NCI-H510A treated with DMSO at 0.1 percent for 48 hours (cell line): ENCODE measurements at places on chromosomes 5 and 9.

GRCh38 chr5:115589043-115589442 is 13.2 kb downstream of the TICAM2 start:
- no peak for DNase-seq

- DNase-seq: no peak
Observed at GRCh38 chr9:21543187-21543586, 61.1 kb upstream of the IFNE start.

DNA sequence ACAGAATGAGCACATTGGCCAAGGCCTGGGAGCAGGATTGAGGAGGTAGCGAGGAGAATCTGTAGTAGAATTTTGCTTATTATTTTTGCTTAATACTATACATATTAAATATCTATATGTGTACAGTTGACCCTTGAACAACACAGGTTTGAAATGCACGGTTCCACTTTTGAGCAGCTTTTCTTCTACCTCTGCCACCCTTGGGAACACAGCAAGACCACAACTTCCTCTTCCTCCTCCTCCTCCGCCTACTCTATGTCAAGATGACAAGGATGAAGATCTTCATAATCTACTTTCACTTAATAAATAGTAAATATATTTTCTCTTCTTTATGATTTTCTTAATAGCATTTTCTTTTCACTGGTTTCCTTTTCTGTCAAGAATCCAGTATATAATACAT is 541.4 kb downstream of the KCTD16 start:
- no peak for DNase-seq

GRCh38 chr5:154260224-154260927 is 69.8 kb downstream of the GALNT10 start:
- no peak for DNase-seq

DNA sequence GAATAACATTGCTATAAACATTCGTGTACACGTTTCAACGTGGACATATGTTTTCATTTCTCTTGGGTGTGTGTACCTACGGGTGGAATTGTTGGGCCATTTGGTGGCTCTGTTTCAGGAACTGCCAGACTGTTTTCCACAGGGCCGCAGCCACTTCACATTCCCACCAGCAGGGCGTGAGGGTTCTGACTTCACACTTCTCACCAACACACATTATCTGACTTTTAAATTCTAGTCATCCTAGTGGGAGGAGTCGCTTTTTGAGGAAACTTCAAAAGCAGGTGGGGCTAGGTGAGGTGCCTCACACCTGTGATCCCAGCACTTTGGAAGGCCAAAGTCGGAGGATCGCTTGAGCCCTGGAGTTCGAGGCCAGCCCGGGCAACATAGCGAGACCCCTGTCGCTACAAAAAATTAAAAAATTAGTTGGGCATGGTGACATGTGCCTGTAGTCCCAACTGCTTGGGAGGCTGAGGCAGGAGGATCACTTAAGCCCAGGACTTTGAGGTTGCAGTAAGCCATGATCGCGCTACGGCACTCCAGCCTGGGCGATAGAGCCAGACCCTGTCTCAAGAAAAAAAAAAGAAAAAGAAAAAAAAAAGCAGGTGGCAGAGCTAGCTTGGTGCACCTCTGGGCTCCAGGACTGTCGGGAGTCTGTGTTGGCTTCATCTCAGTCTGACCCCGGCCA is 28.5 kb downstream of the TSPAN17 start:
- DNase-seq: peak; percentile 7

GRCh38 chr5:128446-128845 is 36.5 kb downstream of the PLEKHG4B start:
- no peak for DNase-seq

GRCh38 chr5:159045165-159045811 is 54.4 kb downstream of the EBF1 start:
- DNase-seq: no peak

DNA sequence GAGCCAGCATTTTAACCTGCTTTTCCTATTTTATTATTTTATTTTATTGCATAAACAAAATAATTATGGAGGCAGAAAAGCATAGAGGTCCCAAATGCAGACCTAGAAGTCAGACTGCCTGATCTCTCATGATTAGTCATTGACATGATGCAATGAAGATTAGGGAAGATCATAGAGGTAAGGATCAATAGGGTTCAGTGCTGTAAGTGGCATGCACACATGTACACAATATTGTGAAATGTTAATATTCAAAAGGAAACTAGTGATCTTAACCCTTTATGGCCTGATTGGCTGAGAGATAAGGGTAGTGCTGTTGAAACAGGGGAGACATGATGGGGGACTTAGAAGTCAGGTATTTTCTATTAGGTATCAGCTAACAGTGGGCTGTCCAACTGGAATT is 1.1 kb upstream of the FRRS1L start:
- no peak for DNase-seq

DNA sequence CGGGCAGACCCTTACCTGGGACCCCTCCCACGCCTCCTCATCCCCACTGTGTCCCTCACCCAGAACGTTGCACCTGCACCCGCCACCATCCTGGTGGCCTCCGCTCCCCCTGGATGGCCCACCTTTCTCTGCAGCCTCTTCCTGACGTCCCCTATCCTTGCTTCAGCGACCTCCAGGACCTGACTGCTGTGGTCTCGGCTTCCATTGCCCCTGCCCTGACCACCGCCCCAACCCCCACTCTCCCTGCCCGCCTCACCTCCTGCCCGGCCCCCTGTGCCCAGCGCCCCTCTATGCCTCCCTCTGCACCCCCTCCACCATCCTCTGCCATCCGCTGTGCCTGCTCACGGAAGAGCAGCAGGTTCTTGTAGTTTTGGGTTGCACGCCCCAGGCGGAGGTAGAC is 2.2 kb downstream of the LCN10 start:
- DNase-seq: no peak

DNA sequence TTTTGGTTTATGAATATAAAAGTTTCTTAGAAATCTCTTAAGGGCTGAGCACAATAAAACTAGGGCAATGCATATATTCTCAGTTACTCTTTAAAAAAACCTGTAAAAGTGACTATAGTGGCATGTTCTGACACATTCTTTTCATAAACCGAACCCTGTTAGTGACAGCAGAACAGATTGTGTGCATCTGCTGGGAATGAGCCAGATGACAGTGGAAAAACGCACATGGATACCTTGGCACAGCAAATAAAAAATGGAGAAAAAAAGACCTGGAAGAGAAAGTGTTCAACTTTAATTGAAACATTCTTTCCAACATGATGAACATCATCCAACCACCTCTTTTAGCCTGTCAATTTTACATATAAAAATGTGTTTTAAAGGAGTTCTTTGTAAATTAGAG is 12.7 kb downstream of the MEF2C start:
- DNase-seq: no peak

GRCh38 chr5:72921886-72922285 is 34.0 kb upstream of the FCHO2 start:
- DNase-seq: no peak

DNA sequence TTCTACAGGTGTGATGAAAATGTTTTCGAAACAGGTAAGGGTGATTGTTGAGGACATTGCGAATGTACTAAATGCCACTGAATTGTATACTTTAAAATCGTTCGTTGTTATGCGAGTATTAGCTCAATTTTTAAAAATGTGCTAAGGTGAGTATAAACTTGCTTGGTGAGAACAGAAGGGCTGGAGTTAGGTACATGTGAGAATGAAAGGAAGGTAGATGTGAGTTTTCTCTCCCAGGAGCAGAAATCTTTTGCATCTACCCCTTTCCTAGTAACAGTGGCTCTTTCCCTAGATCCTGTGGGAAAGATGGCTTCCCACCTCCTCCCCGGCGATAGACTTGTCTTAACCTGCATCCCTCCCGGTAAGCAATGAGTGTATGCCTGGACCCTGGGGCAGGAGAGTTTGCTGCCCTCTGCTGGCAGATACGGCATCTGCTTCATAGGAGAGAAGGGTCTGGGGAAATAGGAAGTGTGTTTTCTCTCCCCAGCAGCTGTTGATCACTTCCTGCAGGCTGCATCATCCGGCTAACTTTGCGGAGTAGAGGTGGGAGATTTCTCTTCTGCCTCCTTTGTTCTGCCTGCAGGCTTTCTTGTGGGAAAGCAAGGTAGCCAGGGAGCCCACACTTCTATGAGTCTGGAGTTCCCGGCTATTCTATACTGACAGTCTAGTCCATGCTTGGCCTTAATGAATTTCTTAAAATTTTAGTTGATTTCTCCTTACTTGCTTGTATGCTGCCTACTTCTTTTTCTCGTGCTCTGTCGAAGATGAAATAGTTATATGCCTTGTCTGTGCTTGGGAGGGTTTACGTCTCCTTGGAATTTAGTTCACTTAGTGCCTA is 373.3 kb upstream of the SEMA6A start:
- peak; percentile 1 for DNase-seq

- no peak for DNase-seq
Observed at GRCh38 chr5:164090358-164090757, 584.9 kb downstream of the MAT2B start.

GRCh38 chr9:114207034-114207810 is 51.9 kb downstream of the COL27A1 start:
- no peak for DNase-seq

GRCh38 chr5:134141331-134142050 is 27.0 kb downstream of the TCF7 start:
- no peak for DNase-seq

DNA sequence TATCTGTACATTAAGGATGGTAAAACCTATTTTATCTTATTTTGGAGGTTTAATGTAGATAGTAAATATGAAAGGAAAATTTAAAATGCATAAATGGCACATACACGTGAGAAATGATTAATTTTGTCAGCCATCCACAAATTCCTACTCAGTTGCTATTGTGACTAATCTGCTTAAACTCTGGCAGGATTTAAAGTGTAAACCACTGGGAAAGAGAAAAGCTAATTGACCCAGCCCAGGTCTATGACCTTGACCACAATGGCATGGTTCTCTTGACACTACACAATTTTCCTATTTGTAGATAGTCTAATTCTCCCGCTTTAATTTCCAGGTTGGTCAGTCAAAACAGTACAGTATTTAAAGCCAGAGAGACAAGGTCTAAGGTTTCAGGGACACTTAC is 459.0 kb upstream of the KLF4 start:
- DNase-seq: no peak

GRCh38 chr5:3818624-3819023 is 223.0 kb downstream of the IRX1 start:
- DNase-seq: no peak

GRCh38 chr9:34454571-34455065 is 3.8 kb downstream of the FAM219A start:
- DNase-seq: no peak

- no peak for DNase-seq
Observed at GRCh38 chr5:51227963-51228470, 155.2 kb upstream of the ISL1 start.

- DNase-seq: no peak
Observed at GRCh38 chr5:43078956-43079355, 38.8 kb upstream of the ANXA2R start.

DNA sequence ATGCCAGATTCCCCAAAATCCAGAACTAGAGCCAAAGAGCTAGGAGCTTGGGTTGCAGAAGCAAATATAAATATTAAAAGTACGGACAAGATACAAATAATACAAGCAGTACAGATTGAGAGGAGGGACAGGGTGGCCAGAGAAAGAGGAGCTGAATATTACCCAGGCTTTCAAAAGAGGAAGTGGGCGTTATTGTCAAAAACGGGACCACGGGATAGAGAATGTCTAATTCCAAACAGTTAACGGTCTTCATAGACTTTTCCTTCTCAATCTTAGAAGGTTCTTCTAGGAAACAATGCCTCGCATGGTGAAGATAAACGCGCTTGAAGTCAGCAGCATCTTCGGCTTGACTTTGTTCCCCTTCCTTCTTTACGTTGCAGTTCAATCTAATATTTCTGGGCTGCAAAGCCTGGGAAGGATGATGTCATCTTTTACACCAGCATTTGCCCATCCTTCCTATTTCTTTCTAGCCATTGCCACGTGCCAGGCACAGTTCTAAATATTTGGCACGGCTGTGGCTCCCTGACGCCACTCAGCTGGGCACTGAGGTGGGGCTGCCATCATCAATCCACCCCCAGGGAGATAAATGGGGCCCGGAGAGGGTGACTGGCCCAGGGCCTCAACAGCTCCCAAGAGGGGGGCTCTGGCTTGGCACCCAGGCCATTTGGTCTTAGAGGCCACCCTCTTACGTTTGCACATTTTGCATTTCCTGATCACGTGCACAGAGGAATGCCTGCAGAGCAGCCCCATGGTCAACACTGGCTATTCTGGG is 16.3 kb upstream of the OLFM1 start:
- DNase-seq: no peak

DNA sequence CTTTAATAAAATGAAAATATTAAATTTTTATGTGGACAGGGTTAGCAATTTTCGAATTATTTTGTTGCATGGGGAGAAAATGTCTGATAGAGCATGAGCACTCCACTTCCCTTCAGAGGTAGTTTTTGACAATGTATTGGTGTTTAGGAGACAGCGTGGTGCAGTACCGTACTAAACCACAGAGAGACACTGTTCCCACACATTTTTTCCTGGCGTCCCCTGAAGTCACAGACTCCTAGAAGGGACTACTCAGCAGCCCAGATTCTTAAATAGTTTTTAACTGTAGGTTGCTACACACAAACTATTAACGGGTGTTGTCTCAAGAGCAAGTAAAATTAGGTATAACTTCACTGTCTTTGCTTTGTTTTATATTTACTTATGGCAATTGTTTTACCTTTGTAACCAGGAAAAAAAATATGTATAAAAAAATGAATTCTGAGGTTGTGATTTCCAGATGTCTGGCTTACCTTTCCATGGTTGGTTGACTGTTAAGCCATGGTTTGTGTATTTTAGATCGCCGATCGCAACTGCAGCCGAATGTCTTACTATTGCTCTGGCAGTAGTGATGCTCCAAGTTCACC is 171.2 kb downstream of the DOCK8 start:
- peak; percentile 53 for DNase-seq

GRCh38 chr5:167967494-167968177 is 323.8 kb upstream of the WWC1 start:
- DNase-seq: no peak

GRCh38 chr5:58940446-58940845 is 357.6 kb downstream of the RAB3C start:
- DNase-seq: no peak

GRCh38 chr9:133087429-133088145 is 25.8 kb downstream of the CEL start:
- DNase-seq: no peak

GRCh38 chr5:116242343-116242742 is 157.5 kb downstream of the COMMD10 start:
- DNase-seq: no peak

GRCh38 chr9:108077556-108077955 is 588.0 kb upstream of the KLF4 start:
- DNase-seq: no peak

GRCh38 chr5:157516006-157516405 is 56.0 kb downstream of the NIPAL4 start:
- DNase-seq: no peak

DNA sequence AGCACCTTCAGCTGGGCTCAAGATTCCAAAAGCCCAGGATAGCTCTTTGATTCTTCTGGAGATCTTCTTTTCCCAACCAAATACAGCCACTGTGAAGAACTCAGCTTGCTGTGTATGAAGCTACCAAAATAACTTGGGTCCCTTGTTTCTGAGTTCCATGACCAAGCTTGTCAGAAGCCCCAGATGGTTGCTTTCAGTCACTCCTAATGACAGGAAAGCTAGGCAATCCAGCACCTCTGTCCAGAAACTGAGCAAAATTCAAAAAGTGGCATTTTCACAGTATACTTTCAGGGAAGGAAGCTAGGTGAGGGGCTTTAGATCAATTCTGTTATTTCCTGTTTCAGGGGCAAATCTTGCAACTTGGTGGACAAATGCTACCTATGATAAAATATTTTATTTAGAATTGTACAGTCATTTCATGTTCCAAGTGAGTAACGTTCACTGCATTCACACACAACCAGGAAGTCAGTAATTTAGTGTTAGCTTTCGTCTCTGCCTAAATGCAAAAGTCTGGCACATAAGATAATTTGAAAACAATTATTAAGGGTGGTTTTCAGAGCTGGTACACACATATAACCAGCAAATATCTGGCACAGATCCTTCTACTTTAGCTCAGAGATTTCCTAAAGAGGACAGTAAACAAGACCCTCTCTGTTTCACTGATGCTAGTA is 330.1 kb downstream of the GLIS3 start:
- no peak for DNase-seq
